ENCODE measurements at places on chromosomes 3 and 15.

- no peak for DNase-seq
Measured at GRCh38 chr3:37668431-37668817, 193.3 kb upstream of the CTDSPL start.

- no peak for DNase-seq
Measured at GRCh38 chr3:15171096-15171495, 35.0 kb upstream of the CAPN7 start.

DNA sequence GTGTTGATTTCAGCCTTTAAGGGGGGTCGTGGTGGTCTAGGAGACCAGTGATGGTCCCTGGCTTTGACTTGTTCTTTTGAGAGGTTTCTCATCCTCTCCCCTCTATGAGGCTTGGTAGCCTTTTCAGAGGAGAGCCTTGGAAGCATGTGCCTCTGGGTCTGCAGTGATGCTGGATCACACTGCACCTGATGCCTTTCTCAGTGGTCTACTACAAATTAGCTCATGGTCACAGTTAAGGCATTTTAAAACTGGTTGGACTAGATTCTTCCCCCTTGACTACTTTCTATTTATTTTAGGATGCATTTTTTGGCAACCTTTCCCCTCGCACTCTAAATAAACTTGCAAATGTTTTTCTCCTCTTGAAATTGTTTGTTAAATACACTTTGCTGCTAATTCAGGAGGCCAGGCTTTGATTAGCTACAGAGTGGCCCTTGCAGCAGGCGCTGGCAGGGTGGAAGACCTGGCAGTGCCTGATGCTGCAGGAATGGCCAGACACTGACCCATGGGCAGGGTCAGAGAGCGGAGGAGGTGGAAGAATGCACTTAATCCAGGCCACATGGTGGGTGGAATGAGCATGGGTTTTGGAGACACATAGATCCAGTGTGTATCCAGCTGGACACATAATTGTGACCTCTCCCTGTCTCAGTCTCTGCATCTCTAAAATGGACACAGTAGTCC is 318.8 kb upstream of the CTDSPL start:
- no peak for DNase-seq

GRCh38 chr3:53035825-53036619 is 9.9 kb downstream of the SFMBT1 start:
- no peak for DNase-seq

DNA sequence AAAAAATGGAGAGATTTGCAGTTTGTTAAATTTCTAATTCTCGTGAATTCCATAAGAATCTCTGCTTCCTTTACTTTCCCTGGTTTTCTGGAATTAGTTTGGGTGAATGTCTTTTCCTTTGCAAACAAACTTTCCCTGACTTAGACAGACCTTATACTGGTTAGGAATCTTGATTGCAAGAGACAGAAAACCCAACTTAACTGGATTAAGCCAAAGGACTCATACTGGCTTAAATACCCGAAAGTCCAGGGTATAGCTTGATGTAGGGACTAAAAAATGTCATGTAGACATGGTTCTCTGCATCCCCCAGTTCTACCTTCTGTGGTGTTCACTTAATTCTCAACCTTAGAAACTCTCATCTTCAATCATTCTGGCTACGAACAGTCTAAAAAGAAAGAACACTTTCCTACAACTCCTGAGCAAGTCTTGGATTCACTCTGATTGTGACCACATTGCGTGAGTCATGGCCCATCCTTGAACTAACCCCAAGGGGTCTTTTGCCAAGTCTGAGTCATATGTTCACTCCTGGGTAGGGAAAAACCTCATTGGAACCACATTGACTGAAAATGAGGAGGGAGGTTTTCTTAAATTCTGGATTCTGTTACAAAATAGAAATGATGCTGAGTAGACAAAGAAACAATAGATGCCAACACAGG is 136.0 kb upstream of the DAZL start:
- DNase-seq: no peak

GRCh38 chr3:170867143-170867937 is 2.7 kb downstream of the RPL22L1 start:
- DNase-seq: no peak

DNA sequence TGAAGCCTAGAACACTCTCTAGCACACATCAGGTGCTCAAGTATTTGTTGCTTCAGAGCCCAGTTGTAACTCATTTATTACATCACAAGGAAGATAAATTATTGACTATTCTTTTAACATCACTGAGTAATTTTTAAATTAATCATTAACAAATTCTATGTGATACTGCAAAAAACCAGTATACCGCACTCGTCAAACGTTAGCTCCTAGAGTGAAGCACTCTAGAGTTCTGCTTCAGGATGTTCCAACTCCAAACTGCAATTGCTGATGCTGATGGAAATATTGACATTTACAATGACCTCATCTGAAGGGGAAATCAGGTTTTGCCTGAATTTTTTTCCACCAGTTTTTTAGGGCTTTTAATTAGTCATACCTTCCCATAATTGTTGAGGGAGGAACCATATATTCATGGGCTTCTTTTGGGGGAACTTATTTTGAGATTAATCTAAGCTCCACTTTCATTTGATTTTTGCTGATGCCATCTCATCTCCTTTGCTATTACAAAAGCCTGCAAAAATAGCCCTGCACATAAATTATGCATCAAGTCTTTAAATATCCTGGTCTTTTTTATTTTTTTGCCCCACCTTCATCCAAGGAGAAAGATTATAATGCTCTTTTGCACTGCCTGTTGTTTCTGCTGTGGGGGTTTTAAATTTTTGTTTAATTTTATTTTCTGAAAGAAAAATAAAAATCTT is 123.0 kb upstream of the STAC start:
- no peak for DNase-seq

DNA sequence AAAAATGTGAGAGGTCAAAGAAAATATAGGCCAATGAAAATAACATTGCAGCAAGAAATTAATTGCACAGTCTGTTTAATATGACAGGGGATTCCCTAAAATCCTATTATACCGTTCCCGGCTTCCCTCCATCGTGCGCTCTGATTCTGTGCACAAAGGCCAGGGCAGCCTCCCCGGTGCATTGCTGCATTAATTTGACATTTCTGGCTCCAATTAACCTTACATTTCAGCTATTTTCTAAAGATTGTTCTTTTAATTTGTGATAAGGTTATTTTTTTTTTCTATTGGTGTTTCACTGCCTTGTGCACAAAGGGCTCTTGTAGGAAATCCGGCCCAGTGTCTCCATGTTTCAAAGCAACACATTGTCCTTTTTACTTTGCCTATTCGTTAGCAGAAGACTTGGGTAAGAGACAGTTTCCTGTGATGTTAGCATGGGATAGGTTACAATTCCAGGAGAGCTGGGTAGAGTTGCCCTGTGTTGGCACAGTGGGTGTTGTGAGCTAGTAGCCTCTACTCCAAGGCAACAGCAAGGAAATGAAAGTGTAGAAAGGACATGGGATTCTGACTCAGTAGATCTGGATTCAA is 257.3 kb upstream of the IGF1R start:
- DNase-seq: no peak

DNA sequence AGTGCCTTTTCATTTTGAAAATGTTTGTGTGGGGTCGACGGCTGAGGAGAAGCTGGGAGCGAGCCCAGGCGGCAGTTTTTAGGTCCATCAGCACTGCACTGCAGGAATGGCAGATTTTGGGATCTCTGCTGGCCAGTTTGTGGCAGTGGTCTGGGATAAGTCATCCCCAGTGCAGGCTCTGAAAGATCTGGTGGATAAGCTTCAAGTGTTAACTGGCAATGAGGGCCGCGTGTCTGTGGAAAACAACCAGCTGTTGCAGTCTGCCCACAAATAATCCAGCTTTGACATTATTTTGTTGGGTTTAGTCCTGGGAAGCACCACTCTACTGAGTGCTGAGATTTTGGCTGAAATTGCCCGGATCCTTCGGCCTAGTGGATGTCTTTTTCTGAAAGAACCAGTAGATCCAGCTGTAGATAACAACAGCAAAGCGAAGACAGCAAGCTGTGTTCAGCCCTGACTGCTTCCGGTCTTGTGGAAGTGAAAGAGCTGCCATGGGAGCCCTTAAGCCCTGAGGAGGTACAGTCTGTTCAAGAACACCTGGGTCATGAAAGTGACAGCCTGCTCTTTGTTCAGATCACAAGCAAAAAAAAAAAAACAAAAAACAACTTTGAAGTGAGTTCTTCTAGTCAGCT is 13.1 kb upstream of the ANP32A start:
- DNase-seq: no peak

GRCh38 chr15:32636410-32636809 is 5.1 kb upstream of the SCG5 start:
- DNase-seq: no peak

GRCh38 chr15:73397461-73397860 is 28.7 kb upstream of the HCN4 start:
- DNase-seq: no peak

GRCh38 chr15:22944651-22945050 is 35.5 kb downstream of the CYFIP1 start:
- DNase-seq: no peak

- DNase-seq: no peak
Measured at GRCh38 chr15:46343196-46343935, 708.5 kb downstream of the SQOR start.

DNA sequence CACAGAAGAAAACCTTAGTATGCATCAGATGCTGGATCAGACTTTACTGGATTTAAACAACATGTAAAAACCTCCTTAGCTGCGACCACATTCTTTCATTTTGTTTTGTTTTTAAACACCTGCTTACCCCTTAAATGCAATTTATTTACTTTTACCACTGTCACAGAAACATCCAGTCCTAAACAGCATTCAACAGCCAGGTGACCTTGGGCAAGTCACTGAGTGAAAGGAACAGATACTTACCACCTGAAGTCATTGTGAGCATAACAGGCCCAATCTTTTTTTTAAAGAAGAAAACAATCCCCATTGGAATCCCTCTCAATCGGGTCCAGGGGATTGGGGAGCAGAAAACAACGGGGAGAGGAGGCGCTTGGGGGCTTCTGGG is 390 bp downstream of the STARD5 start:
- DNase-seq: no peak
